ENCODE measurements at places on chromosomes 11 and 22.

DNA sequence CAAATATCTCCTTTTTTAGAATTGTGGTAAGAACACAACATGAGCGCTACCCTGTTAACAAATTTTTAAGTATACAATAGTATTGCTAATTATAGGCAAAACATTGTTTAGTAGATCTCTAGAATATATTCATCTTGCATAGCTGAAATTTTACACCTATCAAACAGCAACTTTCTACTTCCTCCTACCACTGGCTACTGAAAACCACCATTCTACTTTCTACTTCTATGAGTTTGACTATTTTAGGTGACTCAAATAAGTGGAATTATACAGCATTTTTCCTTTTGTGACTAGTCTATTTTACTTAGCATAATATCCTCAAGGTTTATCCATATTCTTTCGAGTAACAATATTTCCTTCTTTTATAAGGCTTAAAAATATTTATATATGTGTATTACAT, 128.4 kb downstream of the FAM76B start:
- DNase-seq, result no peak

DNA sequence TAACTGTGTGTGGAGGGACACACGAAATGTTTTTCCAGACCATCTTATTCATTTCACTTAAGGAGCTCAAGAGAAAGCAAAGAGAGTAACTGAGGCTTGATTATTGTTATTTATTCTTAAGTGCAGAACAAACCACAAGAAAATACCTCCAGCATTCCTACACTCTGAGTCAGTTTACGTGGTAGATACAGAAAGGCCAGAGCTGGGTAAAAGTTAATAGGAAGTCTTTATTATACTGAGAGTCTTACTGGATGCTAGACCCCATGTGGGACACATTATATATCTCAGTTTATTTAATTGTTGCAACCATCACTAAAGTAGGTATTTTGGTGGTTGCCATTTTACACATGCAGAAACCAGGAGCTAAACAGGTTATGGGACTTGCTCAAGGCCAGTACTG, 261.4 kb upstream of the POU2AF2 start:
- DNase-seq, result no peak

DNA sequence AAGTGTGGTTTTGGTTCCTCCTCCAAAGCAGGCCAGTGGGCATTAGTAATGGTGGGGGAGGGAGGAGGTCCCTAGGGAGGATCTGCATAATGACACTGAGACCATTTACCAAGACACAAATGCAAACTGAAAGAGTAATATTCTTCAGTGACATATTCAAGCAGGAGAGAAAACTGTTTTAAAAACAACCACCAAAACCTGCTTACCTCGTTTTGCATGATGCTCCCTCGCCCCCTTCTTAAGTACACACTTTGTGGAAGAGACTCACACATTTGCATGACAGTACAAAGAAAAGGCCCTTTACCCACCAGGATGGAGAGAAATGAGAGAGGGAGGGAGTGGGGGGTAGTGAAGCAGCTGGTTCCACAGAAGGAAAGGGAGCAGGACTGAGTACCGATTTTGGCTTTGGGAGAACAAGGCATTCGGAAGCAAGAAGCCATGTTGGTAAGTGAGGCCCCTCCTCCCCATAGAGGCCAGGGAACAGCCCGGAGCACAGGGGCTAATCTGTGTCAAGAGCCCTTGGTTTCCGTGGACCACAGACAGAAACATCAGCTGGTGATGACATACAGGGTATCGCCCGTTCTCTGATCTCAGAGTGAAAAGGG, 13.0 kb upstream of the OPCML start:
- DNase-seq, result no peak

DNA sequence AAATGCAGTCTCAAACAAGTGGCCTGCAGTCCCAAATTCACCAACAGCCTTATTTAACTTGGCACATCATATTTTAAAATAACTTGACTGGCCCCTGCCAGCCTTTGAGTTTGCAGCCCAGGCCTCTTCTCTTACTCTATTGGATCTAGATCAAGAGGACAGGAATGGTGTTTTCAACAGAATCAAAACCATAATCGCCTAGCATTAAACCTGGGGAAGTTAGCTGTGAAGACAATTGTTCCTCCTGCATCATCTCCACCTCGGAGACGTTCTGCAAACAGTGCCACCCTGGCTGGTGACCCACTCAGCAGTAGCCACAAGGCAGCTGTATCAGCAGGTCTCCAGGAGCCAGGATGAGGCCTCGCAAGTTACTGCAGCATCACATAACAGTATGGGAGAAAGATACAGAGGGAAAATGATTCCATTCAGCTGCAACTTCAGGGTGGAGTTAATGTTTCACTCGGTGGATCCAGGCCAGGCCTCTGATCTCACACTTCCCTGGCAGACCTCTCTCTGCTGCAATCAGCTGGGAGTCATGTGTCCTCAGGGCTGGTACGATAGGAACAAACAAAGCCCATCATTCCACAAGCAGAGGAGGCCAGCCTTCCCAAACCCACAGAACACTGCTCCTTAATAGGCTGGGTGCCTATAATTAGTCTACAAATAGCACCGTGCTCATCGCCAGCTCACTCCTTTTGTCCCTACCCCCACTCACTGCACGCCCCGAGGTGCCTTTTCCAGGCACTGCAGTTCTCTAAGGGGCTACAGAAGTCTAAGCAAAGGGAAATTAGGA, 18.6 kb upstream of the SCN2B start:
- DNase-seq, result no peak

DNA sequence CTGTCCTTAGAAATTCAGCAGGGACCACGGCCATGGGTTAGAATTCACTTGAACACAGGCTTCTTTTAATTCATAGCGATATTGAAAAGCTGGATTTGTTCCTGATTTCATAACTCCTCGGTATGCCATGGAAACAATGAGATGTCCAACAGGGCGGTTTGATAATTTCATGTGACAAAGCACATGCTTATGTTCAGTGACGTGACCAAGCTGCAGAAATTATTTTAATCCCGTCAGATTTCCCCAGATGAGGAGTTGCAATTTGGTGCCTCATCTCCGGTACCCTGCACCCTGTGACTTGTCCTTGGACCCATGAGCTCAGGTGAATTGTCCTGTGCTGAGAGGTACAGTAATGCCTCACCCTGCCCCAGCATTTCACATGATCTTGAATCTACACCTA, 81.7 kb downstream of the C11orf91 start:
- no peak for DNase-seq
